ENCODE measurements at places on chromosomes 3 and 15. TPM values are rescaled to one million over a fixed set of nuclear protein-coding genes. Genes with fewer than 3 reads are reported as not detected.

The PLCH1 gene
- total RNA-seq: not detected

The INKA1 gene
- total RNA-seq: 3.8 TPM

The ROPN1 gene
- total RNA-seq: not detected

The POLQ gene
- 6.9 TPM for total RNA-seq

The CPNE9 gene
- total RNA-seq: not detected

Data from HFFc6 (cell line).